ENCODE measurements at places on chromosomes 2 and 18. TPM values are rescaled to one million over a fixed set of nuclear protein-coding genes. Genes with fewer than 3 reads are reported as not detected.

Gene NT5C1B
- polyA plus RNA-seq = not detected

Gene TRABD2A
- polyA plus RNA-seq = 13.8 TPM

Gene AQP12B
- polyA plus RNA-seq = 0.11 TPM

Gene CNOT9
- polyA plus RNA-seq = 25.6 TPM

Gene GKN2
- 0.75 TPM for polyA plus RNA-seq

Gene DYNC2LI1
- 26.4 TPM for polyA plus RNA-seq
